ENCODE measurements at places on chromosomes 12 and 14. TPM values are rescaled to one million over a fixed set of nuclear protein-coding genes. Genes with fewer than 3 reads are reported as not detected.

- no peak overlapping the region for H3K4me3 ChIP-seq
- peaks cover 5% of the 10 kb centered on the region for H3K4me1 ChIP-seq
- no peak for DNase-seq
Observed at GRCh38 chr12:57452181-57452936, 2.7 kb upstream of the INHBE start.

DNA sequence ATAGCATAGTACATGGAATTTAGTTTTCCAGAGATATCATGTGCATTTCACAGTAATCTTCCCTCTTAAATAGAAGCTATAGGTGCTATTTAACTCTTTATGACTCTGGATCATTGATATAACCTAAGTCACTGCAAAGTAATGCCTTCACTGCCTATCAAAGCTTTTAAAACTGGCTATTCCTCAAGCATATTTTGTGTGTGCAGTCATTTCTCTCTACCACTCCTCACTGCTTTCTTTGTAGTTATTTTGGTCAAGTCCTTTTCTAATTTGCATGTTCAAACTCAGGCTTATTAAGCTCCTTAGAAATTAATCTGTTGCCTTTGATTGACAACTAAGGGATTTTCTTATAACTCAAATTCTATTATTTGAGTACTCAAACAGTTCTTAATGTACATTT lies 79.4 kb upstream of the PLEKHG7 start:
- no peak overlapping the region for H3K27ac ChIP-seq
- DNase-seq = no peak
- no peak overlapping the region for H3K4me3 ChIP-seq
- H3K36me3 ChIP-seq = no peaks in the 10 kb centered on the region
- H3K27me3 ChIP-seq = no peaks in the 10 kb centered on the region

- no peaks in the 10 kb centered on the region for H3K36me3 ChIP-seq
- no peak for DNase-seq
- no peaks in the 10 kb centered on the region for H3K27me3 ChIP-seq
- H3K27ac ChIP-seq = no peak overlapping the region
- no peak overlapping the region for H3K4me3 ChIP-seq
Observed at GRCh38 chr14:77046721-77047120, 18.2 kb upstream of the IRF2BPL start.

Gene SIX1
- total RNA-seq = not detected
